GM18507 (cell line): ENCODE measurements at places on chromosomes 12 and 14.

GRCh38 chr12:28130625-28131598 lies 59.3 kb upstream of the CCDC91 start:
- DNase-seq = no peak

DNA sequence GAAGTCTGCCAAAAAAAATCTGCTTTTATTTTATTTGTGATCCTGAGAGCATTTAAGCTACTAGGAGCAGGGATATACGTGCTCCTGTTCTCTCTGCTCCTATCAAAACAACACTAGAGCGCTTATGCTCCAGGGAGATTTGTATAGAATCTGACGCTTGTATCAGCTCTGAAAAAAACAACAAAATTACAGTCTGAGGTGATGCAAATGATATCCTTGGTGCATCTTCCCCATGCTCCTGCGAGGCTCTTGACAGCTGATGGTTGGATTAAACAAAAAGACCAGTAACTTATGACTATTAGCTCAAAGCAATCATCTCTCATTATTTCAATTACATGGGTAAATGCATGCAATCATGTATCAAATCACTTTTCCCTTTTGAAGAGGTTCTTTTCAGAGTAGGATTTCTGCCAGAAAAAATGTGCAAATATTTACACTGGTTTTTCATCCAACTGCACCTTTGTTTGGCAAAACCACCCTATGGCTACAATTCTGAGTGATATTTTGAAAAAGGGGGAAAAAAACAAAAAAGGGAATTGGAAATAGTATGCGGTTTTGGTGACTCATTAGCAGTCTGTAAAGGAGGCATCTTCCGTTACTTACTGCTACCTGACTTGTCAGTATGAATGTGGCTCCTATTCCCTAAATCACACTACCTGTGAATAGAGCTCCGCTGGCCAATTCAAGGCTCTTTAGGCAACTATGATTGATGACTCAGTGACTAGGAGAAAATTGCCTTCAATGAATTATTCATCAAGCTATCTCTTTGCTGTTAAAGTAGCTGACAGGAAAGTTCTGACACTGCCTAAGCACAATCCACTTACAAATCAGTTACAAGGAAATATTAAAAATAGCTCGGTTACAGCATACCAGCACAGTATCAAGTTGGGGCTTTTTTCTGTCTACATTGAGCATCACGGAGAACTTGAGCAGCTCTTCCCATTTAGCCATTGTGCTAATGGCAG lies 450.0 kb downstream of the FOXG1 start:
- no peak for DNase-seq

GRCh38 chr12:80406253-80406652 lies 37.8 kb upstream of the PTPRQ start:
- DNase-seq = no peak

GRCh38 chr14:65639216-65639615 lies 226.7 kb downstream of the FUT8 start:
- DNase-seq = no peak

DNA sequence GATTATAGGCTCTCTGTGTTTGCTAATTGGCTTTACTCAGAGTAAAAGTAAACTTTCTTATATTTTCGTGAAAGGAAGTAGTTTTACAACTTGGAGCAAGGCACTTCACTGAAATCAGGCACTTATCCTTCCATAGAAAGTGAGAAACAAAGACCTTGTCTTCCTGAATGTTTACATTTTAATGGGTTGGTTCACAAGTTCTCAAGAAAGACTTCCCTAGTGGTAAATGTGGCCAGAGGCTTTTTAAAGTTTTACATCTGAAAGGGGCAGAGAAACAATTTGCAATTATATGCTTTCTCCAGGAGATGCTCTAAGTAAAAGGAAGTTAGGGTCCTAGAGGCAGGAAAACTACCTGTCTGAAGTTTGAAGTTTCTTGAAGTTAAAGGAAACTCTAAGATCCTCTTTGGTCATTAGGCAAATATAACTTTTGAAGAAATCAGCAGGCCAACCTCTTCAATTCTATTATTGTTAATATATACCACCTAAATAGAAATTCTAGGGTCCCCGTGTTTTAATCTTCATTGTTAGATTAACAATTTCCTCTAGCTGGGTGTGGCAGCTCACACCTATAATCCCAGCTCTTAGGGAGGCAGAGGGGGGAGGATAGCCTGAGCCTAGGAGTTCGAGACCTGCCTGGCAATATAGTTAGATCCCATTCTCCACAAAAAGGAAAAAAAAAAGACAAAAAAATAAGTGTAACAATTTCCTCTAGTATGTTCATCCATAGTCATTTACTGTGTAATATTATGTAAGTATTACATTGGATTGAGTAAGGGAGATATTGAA lies 644.9 kb upstream of the FOXG1 start:
- no peak for DNase-seq

- no peak for DNase-seq
Measured at GRCh38 chr14:63045234-63045611, at the start of gene KCNH5. KCNH5 (minus strand) TSS chr14:63045458; CDS start chr14:63045186, 272 bp downstream.

- DNase-seq = no peak
Measured at GRCh38 chr12:66627270-66627987, 51.4 kb downstream of the GRIP1 start.

DNA sequence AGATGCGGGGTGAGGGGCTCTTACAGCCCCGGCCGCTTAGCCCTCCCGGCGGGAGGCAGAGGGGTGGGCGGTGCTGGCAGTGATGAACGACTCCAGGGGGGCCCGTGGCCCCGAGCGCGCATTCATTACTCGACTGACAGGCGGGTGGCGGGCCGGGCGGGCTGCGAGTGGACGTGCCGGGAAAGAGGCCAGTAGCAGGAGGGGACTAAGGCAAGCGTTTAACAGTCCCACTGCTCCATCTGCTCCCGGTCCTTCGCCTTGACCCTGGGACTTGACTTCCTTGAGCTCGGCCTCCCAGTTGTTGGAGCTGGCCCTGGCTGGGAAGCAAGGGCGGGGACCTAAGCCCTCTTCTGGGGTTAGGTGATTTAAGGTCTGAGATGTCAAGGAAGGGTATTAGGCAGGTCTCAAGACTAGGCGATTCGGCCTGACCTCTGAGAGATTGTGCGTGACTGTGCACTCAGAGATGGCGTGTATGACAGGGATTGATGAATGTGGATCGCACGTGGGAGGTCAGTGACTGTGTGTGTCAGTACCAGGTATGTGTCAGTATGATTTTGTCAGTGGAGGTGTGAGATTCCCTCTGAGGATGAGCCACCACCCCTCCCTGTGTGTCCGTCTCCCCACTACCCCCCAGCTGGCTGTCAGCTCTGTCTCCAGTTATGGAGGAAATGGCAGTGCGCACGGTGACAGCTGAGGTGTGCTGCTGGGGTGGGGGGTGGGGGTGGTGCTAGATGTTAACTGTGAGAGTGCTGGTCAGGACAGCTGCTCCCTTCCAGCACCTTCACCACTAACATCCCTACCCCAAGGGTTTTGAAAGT lies 3.6 kb upstream of the DNAJC22 start:
- DNase-seq = no peak

DNA sequence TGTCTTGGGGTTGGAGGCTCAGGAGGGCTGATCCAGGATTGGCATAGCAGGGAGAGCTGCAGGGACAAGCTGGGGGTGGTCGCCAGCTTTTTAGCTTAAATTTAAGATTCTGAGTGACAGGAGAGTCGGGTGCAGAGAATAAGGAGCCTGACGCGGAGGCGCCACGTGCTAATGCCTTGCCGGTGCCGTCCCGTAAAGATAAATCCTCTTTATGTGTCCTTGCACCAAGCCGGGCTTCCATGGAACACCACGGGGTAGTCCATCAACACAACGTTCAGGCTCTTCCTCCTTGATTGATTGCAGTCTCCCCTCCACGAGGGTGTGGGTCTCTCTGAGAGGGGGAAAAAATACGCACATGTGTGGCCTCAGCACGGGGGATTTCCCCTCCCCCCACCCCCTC lies 3.9 kb downstream of the DLK1 start:
- no peak for DNase-seq
